ENCODE measurements at places on chromosomes 6 and 20.

GRCh38 chr6:26401389-26401986, 587 bp upstream of the BTN3A1 start:
- H3K4me1 ChIP-seq = peaks cover 35% of the 10 kb centered on the region
- H3K27me3 ChIP-seq = no peaks in the 10 kb centered on the region
- H3K27ac ChIP-seq = peak overlapping the region; percentile 91
- peak overlapping the region; percentile 86 for H3K4me3 ChIP-seq
- no peak for DNase-seq
- H3K36me3 ChIP-seq = peaks cover 2% of the 10 kb centered on the region

- no peak overlapping the region for H3K27ac ChIP-seq
- no peaks in the 10 kb centered on the region for H3K4me1 ChIP-seq
- H3K27me3 ChIP-seq = no peaks in the 10 kb centered on the region
- H3K4me3 ChIP-seq = no peak overlapping the region
- H3K36me3 ChIP-seq = no peaks in the 10 kb centered on the region
These were observed 213.7 kb upstream of the CITED2 start for GRCh38 chr6:139588076-139588639.

- DNase-seq = peak; percentile 51
- peaks cover 28% of the 10 kb centered on the region for H3K4me1 ChIP-seq
- H3K27me3 ChIP-seq = no peaks in the 10 kb centered on the region
- peak overlapping the region; percentile 69 for H3K27ac ChIP-seq
- H3K4me3 ChIP-seq = peak overlapping the region; percentile 46
These were observed 526 bp downstream of the SOD2 start for GRCh38 chr6:159692303-159693127.

GRCh38 chr6:16757332-16757731, 3.9 kb downstream of the ATXN1 start:
- DNase-seq = no peak
- H3K4me3 ChIP-seq = no peak overlapping the region
- H3K36me3 ChIP-seq = peaks cover 15% of the 10 kb centered on the region
- H3K27ac ChIP-seq = no peak overlapping the region

Measured in T-cell (primary cell).